HL-60 (cell line): ENCODE measurements at places on chromosomes 2 and 18.

GRCh38 chr18:29726646-29727045 is 1315.9 kb downstream of the DSC3 start:
- DNase-seq: no peak

DNA sequence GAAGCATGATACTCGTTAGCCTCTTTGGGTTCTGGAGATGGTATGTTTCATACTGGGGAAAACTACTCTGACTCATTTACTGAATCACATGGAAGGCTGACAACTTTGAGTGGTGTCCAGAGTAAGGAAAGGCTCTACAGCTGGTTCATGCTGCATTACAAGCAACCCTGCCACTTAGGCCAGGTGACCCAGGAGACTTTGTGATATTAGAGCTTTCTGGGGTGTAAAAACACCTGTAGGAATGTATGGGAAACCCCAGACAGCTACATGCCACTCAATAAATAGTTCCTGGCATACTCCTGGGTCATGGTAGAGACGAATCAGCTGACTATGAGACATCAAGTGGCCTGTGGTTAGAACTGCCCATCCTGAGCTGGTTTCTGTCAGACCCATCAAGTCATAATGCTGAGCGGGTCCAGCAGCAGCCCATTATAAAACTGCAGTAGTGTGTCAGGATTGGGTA is 21.3 kb upstream of the TCF7L1 start:
- no peak for DNase-seq

DNA sequence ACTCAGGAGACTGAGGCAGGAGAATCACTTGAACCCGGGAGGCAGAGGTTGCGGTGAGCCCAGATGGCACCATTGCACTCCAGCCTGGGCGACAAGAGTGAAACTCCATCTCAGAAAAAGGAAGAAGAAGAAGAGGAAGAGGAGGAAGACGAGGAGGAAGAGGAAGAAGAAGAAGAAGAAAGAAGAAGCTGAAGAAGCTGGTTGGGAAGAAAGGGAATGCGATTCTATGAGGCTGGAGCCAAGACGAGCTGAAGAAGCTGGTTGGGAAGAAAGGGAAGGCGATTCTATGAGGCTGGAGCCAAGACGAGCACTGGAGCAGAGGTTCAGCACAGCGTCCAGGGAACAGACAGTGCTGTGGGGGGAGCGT is 30.3 kb upstream of the TAF1B start:
- peak; percentile 18 for DNase-seq

DNA sequence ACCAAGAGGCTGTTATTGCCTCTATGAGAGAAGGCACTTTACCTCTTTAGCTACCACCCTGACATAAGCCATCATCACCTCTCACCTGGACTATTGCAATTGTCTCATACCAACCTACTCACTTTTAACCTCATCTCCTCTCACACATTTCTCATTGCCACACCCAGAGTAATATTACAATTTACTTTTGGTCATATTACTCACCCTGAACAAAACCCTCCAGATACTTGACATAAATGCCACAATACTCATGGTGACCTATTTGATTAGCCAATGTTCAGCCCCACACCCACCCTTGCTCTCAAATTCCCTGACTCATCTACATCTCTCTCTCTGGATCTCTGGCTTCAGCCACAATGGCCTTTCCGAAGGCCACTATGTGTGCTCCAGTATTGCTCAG is 90.9 kb upstream of the CDH7 start:
- no peak for DNase-seq

GRCh38 chr2:155663265-155663664 is 669.3 kb downstream of the NR4A2 start:
- no peak for DNase-seq

GRCh38 chr2:105175231-105175630 is 66.3 kb upstream of the GPR45 start:
- DNase-seq: no peak

GRCh38 chr2:172288603-172289002 is 138.8 kb upstream of the ITGA6 start:
- DNase-seq: no peak

DNA sequence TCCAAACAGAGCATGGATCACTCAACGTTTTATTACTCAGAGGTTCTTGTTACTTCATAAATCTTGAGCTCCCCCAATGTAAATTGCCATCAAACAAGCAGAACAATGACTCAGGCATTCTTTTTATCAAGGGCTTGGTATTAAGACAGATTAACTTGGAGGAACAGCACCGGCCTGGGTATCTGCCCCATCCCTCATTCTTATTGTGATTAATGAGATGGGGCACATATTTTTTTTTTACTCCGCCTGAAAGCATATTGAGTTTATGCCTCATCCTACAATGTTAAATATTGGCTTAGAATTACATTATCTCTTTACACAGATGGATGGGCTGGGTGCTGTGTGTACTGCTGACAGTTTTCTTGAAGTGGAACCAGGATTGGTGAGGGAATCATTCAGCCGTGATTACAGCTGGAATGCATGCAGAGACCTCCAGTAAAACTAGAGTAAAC is 387.3 kb downstream of the CLIP4 start:
- no peak for DNase-seq

GRCh38 chr2:177261116-177262060 is 3.1 kb downstream of the NFE2L2 start:
- DNase-seq: no peak

- DNase-seq: peak; percentile 52
These were observed 2.1 kb upstream of the CHCHD5 start for GRCh38 chr2:112582314-112582746.

DNA sequence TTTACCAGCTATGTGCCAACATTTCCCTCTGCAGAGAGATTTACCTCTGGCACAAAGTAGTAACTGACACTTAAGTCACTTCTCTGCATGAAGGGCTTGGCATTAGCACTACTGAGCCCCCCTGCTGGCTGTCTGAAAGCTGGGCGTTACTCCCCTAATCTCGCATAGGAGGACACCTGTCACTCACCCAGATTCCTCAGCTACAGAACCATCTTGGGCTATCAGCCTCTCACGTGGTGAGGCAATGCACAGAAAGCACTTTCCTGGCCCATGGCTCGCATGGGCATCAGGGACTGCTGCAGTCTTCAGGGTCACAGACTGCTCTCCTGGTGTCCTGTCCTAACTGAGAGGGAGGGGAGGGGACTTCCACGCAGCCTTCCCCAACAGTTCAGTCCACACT is 12.0 kb downstream of the SERPINE2 start:
- no peak for DNase-seq

GRCh38 chr2:135585586-135585985 is 54.3 kb downstream of the R3HDM1 start:
- DNase-seq: no peak

- no peak for DNase-seq
These were observed 741 bp downstream of the GPR148 start for GRCh38 chr2:130729322-130730299.

DNA sequence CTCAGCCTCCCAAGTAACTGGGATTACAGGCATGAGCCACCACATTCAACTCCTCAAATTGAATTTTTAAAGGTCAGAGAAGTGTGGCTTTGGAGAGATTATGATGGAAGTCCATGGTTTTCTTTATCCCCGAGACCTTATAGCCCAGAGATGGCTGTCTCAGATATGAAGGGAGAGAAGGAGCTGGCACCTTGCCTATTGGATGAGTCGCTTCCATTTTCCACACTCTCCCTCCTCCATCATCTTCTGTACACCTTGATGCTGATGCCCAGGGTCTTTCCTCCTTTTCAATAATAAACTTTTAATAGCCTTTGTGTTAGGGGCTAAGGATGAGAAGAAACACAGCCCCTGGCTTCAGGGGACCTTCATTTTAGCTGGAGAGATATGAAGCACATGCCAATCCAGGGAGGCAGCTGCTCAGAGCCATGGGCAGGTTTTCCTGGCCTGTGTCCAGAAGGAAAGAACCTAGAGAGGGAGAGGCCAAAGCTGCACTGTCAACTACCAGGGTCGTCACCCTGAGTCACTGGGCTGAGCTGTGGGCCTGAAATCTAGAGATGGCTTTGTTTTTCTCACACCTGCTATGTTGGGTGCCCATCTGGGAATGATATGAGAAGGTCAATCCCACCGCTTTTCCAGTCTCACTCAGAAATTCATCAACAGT is 146.0 kb upstream of the SERTAD2 start:
- DNase-seq: no peak

GRCh38 chr2:100941646-100942240 is 60.3 kb upstream of the RPL31 start:
- DNase-seq: no peak

DNA sequence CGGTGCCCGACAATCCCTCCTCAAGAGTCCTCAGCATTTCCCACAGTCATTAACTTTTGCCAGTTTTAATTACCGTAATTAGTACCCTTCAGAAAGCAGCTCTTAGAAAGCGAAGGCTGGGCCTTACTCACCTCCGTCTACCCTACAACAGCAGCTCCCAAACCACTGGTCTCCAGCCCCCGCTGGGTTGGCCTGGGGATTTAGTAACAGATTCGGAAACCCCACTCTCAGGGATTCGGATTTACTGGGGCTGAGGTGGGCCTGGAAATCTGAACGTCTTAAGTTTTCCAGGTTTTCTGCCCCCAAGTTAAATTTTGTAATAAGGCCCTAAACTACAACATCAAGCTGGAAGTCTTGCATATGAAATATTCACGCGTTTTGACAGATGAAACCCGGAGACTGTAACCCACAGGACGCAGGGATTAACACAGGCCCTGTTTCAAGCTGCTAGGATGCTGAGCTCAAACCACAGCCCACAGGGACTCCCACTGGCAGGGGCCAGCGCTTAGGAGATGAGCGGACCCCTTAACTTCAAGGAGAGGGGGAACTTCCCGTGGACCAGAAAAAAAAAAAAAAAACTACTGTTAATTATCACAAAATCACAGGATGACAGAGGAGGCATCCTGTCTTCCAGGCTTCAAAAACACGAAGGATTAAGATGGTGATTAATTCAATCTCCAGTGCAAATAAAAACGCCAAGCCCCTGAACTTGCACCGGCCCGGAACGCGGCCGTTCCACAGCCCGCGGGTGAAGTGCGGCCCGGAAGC is 985 bp downstream of the ILKAP start:
- DNase-seq: peak; percentile 5

- DNase-seq: peak; percentile 13
These were observed 25.3 kb downstream of the DYNAP start for GRCh38 chr18:54616220-54616848.

DNA sequence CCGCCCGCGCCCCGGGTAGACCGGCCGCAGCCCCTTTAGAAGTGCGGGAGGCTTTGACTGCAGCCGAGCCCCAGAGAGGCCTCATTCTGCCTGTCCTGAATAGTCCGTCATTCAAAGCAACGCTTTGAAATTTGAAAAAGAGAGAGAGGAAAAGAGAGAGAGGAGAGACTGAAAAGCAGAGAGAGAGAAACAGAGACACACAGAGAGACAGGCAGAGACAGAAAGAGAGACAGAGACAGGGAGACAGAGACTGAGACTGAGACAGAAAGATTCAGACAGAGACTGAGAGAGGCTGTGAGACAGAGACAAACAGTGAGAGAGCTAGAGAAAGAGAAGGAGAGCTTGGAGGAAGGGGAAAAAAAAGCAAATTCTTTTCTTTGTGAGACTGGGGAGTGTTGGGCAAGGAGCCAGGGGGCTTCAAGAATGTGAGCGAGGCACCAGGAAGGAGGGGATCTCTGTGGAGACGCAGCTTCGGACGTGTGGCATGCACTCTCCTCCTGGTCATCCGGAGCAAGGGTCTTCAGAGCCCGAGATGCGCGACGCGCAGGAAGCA is 73.1 kb downstream of the MYCN start:
- DNase-seq: no peak

- DNase-seq: no peak
These were observed 28.5 kb downstream of the GALNT1 start for GRCh38 chr18:35610089-35610488.

DNA sequence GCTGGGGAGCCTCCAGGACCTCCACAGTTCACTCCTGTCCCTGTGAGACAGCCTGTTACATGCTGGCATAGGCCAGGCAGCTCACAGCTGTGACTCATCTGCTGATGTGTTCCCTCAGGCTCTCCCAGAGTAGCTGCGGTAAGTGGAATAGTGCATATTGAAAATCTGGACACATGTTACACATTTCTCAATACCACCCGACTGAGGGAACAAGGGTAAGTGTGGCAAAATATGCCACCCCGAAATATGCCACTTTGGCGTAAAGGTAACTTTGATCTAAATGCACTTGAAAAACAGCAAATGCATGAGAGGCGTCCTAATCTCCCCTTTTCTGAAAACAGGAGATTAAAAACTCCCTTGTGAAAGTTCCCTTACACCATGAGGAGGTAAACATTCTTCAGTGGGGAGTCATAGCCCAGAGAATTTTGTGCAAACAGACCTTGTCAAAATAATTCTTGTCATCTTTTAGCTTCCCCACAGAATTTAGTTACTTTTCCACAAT is 557.9 kb downstream of the CCDC85A start:
- no peak for DNase-seq

GRCh38 chr2:7373156-7373555 is 455.9 kb downstream of the RNF144A start:
- DNase-seq: no peak

DNA sequence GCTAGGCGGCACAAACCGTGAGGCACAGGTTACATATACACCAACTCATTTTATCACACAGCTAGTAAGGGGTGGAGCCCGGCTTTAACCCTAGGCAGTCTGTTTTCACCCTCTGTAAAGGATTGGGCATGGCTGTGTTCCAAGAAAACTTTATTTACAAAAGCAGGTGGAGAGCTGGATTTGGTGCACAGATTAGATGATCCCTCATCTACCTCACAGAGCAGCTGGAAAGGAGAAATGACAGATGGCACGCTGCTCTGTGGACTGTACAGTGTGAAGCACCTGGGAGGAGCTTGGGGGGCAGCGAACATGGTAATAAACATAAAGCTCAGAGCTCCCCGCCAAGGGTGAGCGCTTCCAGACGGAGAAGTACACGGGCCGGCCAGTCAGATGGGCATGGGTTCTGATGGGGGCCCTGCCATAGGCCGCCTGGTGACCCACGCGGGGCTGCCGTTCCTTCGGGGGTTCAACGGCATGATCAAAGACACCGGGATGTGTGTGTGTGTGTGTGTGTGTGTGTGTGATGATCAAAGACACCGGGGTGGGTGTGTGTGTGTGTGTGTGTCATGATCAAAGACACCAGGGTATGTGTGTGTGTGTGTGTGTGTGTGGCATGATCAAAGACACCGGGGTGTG is 862 bp upstream of the TMEM177 start:
- no peak for DNase-seq

- no peak for DNase-seq
These were observed 1.8 kb downstream of the DYSF start for GRCh38 chr2:71455011-71455740.

DNA sequence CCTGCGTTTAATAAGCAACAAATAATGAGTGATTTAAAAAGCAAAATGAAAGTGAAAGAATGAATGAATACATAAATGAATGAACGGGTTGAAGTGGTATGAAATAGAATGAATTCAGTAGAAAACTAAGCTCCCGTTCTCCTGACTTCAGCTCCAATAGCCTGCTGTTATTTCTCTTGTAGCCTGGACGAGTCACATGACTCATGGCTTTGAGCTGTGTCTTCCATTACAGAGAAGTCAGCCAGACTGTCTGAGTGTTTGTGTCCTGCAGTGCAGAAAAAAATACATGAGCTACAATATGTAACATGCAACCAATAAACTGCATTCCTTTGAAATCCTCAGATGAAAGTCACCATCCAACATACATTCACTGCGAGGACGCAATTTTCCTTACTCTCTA is 21.2 kb downstream of the SCG2 start:
- no peak for DNase-seq

GRCh38 chr2:129004485-129004884 is 685.8 kb upstream of the HS6ST1 start:
- no peak for DNase-seq
